ENCODE measurements at places on chromosomes 16 and 17. TPM values are rescaled to one million over a fixed set of nuclear protein-coding genes. Genes with fewer than 3 reads are reported as not detected.

DYNLRB2 gene
- not detected for total RNA-seq

NPIPA3 gene
- not detected for total RNA-seq

RUNDC3A gene
- total RNA-seq, result 1.5 TPM

ADAD2 gene
- not detected for total RNA-seq

SCIMP gene
- 0.67 TPM for total RNA-seq

SDR42E1 gene
- total RNA-seq, result 4.4 TPM

HSD17B2 gene
- total RNA-seq, result not detected

SLC25A11 gene
- total RNA-seq, result 79.0 TPM

CEP295NL gene
- not detected for total RNA-seq
